ENCODE measurements at places on chromosomes 7 and 10.

DNA sequence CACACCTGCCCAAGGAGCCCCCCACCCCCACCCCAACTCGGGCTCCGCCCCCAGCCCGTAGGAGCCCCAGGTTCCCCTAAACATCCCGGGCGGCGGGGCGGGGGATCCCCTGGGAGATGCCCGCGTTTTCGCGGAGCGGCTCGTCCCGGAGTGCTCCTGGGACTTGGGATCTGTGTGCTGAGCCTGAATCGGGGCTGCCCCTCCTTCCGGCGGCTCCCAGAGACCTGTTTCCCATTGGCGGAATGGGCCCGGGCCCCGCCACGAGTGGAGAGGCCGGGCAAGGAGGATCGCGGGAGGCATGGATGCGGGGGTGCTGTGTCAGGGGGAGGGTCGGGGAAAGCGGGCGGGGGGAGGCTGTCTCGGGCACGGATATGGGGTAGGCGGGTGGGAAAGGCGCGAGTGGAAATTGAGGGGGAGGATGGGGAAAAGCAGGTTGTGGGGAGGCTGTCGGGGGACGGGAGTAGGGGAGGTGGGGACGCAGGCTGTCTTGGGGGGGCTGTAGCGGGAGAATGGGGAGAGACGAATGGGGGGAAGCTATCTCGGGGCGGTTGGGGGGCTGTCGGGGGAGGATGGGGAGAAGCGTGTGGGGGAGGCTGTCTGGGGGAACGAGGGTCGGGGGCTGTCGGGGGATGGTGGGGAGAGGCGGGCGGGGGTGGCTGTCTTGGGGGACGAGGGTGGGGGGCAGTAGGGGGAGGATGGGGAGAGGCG lies 572 bp upstream of the BHLHA15 start:
- no peak for DNase-seq

DNA sequence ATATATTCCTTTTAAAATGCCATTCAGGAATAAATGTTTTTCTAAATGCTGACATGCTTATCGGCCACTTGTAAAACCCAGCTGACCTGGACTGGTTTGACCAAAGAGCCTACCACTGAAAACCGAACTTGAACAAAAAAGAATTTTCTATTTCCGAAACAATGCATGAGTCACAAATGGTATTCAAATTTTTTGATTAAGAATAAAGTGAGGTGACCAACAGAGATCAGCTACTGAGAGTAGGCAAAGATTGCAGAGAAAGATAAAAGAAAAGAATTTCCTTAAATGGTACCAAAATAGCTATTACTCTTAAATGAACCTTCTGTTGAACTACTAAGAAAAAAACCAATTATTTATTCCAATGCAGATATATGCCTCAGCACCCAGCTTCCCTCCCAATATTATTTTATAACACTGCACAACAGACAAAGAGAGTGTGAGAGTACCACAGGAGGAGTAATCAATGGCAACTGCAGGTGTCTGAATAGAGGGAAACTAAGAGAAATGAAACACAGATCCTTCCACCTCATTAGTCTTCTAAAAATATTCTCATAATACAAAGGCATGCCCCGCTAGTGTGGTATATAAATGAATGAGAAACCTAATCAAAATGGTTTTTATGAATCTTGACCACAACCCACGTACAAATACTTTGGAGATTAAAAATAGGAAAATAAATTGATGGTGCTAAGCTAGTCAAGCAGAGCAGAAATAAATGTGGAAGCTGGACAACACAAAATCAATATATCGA lies 20.1 kb downstream of the OSBPL3 start:
- DNase-seq = no peak

DNA sequence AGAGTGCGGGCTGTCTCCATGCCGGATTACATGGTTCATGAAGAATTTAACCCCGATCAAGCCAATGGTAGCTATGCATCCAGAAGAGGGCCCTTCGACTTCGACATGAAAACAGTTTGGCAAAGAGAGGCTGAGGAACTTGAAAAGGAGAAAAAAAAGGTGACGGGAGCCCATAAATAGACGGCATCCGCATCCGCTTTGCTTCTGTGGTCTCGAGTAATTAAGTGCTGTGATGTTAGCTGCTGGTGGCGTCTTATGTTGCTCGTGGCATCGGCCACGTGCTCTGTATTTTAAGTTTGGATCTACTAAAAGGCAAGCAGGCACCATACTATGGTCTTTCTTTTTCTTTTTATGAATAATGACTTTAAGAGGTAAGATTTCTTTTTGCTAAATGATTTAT lies 11.1 kb downstream of the C7orf57 start:
- no peak for DNase-seq

DNA sequence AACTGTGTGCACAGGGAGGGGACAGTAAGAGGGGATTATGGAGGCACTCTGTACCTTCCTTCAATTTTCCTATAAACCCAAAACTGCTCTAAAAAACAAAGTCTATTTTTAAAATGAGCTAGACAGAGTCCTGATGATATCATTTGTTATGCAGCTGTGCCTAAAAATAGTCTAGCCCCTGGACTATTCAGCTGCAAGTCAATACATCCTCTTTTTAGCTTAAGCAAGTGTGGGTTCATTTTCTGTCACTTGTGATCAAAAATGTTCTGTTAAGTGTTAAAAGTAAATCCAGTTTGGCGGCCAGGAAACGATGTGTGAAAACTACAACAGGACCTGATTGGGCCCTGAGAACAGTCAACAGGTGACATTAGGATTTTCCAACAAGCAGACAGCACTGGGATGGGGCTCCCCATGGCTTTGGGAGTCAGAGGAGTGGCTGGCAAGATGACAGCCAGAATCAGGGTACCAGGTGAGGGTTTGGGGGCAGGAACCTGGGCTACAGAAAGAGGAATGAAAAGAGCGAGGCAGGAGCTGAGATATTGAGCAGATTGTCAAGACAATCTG lies 33.9 kb downstream of the FAM107B start:
- no peak for DNase-seq

GRCh38 chr10:5832946-5833345 lies 19.7 kb upstream of the GDI2 start:
- DNase-seq = no peak

DNA sequence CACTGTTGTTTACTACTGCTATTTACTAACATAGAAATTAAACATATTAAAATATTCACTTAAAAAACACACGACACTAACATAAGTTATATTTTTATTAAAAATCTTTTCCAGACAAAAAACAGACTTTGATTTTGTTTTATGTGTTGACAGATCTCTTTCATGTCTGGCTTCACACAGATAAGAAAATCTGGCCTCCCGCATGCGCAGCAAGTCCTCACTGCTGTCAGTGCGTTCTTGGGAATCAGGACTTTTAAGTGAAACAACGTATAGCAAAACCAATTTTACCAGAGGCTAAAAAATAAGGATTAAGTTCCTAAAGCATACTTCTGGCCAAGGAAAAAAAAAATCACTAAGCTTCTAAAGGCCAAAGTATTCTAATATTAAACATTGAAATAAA lies 1.2 kb upstream of the IDI1 start:
- DNase-seq = no peak

DNA sequence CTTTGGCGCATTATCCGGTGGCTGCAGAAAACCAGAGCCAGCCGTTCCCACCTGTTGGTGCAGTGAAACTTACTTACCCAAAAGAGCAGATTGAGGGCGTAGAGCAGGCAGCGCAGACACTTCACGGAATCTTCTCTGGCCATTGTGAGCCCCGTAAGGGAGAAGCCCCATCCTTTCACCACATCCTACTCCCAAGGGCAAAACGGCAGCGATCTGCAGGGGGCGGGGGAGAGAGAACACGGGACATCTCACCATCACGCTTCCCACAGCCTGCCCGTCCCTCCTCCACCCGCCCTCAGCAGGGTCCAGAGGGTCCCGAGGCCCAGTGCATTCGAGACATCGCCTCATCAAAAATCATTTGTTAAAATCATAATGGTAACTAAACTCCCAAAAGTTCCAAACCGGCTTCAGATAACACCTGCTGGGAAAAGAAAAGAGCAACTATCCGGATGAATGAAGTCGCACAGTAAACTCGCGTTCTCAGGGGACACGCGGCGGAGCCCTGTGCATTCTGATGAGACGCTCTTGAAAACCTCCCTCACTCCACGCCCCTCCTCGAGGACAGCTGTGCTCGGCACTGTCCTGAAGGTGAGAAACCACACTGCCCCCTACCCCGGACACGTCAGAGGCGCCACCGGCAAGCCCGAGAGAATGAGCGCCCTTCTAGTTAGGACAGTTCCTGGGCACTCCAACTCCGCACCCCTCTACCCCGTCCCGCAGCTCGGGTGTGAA lies 1.2 kb downstream of the TSPAN12 start:
- peak; percentile 63 for DNase-seq

DNA sequence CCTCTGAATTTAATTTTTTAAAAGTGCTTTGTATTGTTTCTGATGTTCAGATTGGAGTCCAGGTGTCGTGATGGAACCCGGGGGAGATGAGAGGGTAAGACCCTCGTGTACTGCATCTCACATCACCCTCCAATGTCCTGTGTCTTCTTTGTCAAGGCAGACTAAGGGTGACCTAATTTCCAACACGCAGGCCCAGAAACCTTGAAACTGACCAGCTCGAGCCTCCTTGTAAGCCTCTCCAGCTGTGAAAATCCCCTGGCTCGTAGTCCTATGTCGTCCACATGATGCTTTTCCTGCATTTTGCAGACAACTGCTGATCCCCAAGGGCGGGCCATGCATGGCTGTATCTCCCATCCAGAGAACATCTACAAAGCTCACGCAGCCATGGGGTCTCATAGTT lies 220.2 kb downstream of the ARHGAP12 start:
- no peak for DNase-seq

- DNase-seq = no peak
These were observed 35.4 kb downstream of the CROT start for GRCh38 chr7:87380905-87381304.

DNA sequence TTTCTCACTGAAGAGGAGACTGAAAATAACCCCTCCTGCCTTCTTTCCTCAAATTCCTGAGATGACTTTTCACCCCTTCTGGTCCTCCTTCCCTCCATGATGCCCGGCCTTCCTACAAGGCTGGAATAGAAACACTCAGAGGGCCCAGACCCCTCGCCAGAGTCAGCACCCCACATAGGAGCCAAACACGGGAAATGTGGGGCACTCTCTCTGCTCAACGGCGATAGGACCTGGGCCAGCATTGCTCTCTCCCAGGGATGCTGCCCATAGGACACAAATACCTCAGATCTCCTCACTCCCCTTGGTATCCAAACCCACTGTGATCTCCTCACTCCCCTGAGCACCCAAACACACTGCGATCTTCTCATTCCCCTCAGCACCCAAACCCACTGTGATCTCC lies 7.4 kb downstream of the CFAP46 start:
- DNase-seq = no peak

- DNase-seq = no peak
These were observed 20.5 kb upstream of the DNAJB12 start for GRCh38 chr10:72375173-72375572.

DNA sequence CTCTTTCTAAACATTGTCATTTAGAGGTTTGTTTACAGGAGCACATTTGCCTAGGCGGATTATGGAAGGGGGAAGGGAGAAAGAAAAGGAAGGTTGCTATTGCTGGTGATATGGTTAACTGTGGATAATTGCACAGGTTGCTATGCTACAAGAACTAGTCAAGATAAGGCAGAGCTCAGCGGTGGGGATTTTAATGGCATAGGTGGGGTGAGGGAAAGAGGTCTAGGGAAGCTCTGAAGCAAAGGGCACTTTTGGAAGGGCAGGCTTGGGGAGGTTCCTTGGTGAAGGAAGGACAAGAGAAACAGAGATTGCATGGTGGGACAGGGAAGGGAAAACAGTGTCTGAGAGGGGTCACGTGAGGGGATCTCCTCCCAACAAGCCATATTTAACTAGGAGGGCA lies 19.5 kb downstream of the HYAL4 start:
- no peak for DNase-seq

GRCh38 chr10:107918171-107918570 lies 753.7 kb upstream of the SORCS1 start:
- DNase-seq = no peak

GRCh38 chr10:59808896-59809643 lies 55.8 kb upstream of the MRLN start:
- DNase-seq = no peak

GRCh38 chr7:133931053-133931452 lies 196.1 kb upstream of the LRGUK start:
- DNase-seq = no peak

Measured in right renal pelvis (tissue), 4 donors.